ENCODE measurements at places on chromosomes 5 and 9.

- no peak for DNase-seq
Observed at GRCh38 chr9:16143947-16144890, 591.4 kb downstream of the CCDC171 start.

DNA sequence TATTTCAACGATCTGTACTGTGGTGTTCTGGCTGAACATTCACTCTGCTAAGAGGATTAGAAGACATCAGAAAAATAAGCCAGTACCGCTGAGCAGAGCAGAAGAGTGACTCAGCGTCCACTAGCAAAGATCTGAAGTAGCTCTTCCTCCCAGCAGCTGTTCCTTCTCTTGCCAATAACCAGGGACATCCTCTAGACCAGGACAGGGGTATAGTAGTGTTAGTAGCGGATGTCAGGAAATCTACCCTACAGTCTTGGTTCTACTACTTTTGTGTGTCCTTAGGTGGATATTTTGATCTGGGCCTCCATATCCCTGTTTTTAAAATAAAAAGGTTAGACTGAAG, 103.6 kb downstream of the TSSK1B start:
- no peak for DNase-seq

DNA sequence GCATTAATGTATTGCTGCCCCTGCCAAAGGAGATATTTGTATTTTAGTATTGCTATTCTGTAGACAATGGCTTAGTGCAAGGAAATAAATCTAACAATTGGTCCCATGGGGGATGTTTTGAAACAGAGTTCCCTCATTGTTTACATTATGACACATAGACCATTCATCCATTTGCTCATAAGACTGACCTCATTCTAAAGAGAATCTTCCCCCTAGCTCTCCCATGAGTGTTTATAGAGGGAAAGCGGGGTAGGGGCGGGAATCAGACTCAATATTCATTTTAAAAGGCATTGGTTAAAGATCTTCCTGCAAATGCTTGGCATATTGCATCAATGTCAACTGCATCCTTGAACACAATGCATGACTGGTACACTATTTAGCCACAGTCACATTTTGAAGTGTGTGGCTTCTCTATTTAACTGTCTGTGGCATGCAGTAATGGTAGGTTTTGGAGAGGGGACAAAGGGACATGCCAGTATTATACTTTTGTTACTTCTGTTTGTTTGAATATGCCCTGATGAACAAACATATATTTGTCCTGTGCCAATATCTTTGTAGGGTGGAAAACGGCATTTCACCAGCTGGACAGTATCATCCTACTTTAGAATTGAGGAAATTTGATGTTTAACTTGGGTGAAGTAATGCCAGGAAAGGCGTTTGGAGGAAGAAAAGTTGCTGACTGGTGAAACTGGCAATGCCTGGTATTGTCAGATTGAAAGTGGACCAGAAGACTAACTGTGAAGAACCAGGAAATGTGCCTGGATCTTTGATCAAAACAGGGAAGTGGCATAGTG, 84.1 kb upstream of the MEGF10 start:
- DNase-seq: no peak

GRCh38 chr5:102218159-102218558, 77.9 kb downstream of the SLCO4C1 start:
- DNase-seq: no peak

- no peak for DNase-seq
Observed at GRCh38 chr5:77725616-77726015, 50.5 kb downstream of the TBCA start.

DNA sequence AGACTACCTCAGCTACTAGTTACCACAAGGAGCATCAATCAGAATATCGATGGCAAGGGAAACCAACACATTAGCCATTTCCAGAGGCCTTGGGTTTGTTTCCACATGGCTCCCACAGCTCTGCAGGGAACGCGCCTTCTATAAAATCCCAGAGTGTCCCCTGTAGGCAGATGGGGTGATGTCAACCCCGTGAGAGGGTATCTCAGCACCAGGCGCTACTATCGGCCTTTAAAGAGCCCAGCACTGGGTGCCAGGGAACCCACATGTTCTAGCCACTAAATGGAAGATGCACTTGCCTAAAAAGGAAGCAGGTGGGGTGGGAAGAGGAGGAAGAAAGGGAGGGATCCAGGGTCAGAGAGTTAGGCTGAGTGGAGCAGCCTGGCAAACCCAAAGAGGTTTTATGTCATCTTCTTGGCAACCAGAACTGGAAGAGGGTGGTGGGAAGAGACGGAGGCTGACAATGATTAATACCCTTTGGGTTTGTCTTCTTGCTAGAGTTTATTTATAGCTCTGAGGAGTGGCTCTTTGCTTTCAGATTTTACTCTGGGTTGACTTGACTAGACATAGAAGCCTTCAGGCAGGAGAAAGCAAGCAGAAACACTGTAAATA, 19.9 kb downstream of the MACROH2A1 start:
- DNase-seq: no peak

GRCh38 chr5:78927657-78928282, 57.3 kb downstream of the ARSB start:
- DNase-seq: no peak

DNA sequence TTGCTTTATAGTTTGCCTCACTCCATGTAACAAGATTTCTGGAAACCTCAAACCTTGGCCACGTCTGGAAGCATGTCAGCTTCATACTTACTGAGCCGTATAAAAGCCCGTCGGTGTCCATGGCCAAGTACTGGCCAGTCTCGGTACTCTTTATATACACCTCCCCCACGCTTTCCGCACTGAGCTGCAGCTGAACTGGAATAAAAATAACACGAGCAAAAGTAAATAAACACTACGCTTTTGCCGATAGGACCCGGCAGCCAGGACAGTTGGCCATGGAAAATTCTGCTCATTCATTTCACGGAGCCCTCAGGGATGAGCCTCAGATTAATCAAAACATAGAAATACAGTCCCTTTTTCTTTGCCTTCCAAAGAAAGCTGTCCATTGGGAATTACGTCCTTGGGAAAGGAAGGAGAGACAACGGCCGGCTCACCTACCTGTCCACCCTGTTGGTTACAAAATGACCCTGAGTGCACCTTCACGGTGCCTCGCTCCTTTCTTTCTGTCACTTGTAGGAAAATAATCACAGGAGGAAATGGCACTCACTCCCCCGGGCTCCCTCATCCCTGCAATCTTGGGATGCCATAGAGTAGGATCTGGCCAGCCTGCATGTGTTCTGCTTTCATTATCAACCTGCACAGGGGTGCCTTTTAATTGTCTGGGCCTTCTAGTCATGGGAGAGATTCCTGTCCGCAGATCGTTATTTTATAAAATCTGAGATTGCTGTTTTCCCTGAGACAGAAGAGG, 85.1 kb downstream of the FGF1 start:
- DNase-seq: no peak

- DNase-seq: no peak
Observed at GRCh38 chr5:73118391-73118973, 1.9 kb upstream of the TMEM171 start.

GRCh38 chr5:125103459-125103858, 357.0 kb upstream of the ZNF608 start:
- no peak for DNase-seq

DNA sequence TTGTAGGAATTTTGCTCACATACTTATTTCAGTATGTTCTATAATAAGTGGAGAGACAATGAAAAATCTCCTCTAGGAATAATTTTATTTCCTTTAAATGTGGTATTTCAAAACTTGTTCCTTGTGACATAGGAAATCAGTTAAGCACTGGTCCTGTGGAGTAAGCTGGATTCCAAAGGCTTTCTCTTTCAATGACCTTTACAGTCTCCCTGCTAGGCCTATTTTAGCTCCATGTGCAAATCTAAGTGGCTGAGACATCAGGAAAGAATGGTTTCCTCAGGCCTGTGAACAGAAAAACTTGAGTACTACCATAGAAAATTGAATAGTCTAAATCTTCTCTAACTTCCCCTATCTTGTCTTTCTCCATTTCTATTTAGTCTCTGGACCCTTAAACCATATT, 514.2 kb upstream of the TLE4 start:
- no peak for DNase-seq

DNA sequence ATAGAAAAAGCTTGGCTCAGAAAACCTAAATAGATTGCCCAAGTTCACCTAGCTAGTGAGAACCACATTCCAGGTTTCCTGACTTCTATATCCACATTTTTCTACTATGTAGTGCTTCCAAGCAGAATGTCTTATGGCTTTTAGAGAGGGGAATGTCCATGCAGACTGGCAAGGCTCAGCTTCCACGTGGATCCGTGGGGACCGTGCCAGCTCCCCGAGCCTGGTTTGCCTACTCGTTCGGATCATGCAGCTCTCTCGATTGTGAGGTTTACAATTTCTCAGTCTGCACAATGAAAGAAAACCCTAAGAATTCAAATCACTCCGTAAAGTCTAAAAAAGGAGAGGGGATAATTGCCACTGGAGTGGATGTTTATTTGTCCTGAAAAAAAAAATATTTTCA, 256.5 kb upstream of the NR4A3 start:
- no peak for DNase-seq

DNA sequence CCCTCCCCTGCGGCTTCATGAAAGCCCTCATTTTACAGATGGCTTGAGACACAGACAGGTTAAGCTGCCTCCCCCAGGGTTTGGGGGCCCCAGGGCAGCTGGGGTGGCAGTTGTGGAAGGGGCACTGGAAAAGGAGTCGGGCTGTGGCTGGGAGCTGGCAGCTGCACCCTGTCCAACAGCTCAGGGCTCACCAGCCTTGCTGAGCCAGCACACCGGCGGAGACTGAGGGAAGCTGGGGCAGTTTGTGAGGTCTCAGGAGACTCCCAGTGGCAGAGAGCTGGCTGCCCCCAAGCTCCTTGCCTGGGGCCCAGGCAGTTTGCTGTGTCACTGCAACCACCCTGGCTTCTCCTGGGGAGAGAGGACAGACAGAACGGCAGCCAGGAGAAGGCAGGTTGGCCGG, 34.8 kb upstream of the RAPGEF1 start:
- DNase-seq: no peak

DNA sequence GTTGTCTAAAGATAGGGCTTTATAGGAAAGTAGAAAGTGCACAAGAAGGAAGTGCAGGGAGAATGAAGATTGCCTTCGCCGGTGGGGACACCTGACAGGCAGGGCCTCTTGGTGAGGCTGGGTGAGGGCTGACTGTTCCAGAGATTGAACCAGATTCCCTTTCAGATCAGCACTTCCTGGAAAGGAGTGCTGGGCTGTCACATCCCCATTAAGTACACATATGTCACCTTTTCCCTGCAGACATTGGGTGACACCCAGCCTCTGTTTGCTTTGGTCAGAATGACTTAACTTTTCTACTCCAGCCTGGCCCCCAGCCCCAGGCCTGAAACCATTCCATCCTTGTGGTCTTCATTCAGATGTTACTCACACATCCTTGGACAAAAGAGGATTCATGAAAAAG, 7.4 kb upstream of the SHROOM1 start:
- DNase-seq: no peak

GRCh38 chr9:75130621-75131230, 42.4 kb downstream of the OSTF1 start:
- no peak for DNase-seq

GRCh38 chr5:164518741-164519080, 1013.3 kb downstream of the MAT2B start:
- DNase-seq: no peak

DNA sequence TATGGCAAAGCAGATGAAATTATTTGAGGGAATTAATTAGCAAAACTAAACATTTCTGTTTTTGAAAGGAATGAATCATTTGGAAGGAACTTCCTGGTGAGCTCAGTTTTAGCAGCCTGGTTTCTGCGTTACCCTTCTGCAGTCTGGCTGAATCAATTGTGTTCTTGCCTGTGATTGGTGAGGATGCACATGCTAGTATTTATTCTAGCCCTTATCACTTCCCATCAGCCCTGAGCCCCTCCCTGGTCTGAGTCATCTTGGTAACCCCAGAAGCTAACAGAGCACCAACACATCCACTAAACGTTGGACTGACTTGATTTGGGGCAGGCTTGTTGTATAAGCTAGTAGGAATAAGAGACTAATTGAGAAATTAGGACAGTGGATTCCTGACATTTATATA, 6.6 kb downstream of the TJP2 start:
- peak; percentile 9 for DNase-seq

- DNase-seq: no peak
Observed at GRCh38 chr5:40689438-40689837, 9.7 kb downstream of the PTGER4 start.

DNA sequence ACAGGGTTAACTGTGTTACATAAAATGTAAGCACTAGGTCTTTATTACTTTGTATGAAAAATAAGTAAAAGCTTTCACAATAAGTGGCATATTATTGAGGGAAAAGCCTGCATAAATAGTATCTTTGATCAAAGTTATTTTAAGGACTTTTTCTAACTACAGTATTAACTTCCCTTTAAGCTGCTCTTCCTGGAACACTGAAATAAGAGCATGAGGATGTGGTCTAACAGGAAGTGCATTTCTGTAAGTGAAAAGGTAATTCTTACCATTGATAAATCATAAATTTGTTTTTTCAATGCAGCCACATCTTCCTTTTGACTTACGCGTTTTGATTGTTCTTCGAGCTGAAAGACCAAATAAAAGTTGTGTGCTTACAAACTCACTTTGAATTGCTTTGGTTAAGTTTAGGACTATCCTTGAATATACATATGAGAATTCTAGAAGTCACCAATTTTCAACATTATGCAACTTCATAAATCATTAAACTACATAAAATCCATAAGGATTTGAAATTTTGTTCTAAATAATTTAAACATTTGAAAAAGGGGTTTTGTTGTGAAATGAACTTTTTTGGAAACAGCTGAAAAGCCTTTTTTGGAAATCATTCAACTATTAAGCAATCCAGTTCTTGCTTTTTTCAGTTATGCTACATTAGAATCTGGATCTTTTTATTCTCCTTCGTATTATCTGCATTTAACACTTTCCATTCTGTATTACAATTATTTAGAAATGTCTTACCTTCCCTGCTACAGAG, 50.6 kb downstream of the RASEF start:
- no peak for DNase-seq

DNA sequence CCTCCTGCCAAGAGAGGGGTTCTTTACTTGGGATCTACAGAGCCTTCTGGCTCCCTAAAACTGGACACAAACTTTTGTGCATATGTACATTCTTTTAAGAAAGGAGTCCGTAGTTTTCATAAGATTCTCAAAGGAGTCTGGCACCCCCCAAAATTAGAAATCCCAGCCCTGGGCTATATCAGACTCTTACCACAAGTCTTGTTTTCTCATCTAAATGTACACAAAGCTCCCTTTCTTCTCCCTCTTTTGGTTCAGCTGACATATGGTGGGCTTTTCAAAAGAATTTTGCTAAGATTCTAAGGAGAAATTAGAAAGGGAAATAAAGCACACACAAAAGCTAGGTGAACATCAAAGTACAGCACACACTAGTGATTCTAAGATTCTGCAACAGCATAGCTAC, 114.4 kb downstream of the ENC1 start:
- no peak for DNase-seq

GRCh38 chr9:72128526-72128925, 20.7 kb upstream of the GDA start:
- DNase-seq: no peak

- no peak for DNase-seq
Observed at GRCh38 chr5:172733131-172733973, 37.6 kb downstream of the DUSP1 start.
